ENCODE measurements at places on chromosomes 5 and 9.

DNA sequence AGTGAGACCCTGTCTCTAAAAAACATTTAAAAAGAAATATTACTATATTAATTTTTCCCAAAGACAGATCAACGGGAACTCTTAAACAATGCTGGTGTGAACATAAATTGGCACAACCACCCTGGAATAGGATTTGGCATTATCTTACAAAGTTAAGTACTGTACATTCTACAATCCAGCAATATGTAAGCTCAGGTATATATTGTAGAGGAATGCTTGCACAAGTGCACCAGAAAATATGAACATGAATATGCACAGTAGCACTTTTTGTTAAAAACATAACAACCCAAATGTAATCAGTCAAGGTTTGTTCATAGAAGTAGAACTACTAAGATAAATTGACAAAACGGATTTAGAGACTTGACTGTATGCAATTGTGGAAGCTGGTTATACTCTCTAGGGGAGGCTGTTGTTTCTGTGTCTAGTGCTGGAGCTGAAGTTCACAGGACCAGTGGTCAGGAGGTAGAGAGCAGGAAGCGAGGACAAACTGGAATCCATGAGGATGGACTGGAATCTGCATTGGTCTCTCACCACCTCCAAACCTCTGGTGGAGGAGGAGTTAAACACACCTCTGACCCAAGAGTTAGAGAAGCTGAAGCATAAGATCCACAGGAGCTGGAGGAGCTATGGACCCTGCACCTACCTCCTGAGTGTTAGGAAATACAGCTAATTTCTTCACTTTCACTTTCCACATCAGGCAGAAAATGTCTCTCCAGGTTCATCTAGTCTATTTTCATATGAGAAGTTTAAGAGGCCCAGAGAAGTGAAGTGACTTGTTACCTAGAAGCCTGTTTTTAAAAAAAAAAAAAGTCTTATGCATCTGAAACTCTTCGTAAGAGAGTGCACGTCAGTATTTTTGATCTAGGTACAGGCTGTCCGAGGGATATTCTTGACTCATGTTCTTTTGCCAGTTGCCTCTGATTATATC lies 20.3 kb upstream of the RIC1 start:
- no peak for DNase-seq

DNA sequence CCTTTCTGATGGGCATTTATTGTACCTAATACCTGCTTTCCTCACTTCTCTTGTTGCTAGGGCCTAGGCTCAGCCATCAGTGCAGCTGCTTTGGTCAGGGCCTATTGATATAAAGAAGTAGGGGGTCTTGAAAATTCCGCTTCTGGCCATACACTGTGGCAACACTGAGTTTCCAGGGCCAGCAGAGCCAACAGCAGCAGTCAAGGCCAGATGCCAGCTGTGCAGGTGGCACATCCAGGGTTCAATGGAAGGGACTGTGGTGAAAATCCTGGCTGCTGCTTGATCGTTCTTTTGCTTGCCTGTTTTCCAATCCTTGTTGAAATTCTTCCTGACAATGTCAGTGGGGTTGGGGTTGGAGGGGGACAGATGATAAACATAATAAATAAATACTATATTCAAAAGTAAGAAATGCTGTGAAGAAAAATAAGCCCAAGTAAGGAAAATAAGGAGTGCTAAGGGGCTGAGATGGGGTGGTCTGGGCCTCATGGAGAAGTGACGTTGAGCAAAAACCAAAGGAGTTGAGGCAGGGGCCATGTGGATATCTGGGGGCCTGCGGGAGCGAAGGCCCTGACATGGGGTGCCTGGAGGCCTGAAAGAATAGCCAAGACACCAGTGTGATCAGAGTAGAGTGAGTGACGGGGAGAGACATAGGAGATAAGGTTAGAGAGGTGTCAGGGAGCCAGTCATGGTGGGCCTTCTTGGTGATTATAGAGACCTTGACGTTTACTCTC lies 91.0 kb upstream of the ALDH1B1 start:
- DNase-seq, result no peak

GRCh38 chr5:124819201-124819600 lies 72.8 kb upstream of the ZNF608 start:
- DNase-seq, result no peak

DNA sequence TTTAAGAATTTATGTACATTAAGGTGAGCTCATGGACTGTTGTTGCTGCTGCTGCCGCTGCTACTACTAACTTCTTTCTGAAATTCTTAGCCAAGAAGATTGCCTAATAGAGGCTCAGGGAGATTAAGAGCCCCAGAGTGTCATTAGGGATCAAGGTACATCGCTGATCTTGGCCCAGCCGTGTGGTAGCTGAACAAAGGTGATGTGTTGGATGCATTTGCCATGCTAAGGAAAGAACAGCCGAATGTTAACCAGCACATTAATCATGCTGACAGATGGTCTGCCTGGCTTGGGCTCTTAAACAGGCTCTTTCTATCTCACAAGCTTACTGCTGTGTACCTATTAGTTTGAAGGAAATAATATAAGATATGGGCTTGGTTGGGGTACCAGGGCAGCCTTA lies 137.1 kb downstream of the KCTD16 start:
- no peak for DNase-seq

- DNase-seq, result no peak
Measured at GRCh38 chr5:150067405-150067960, 18.9 kb downstream of the CSF1R start.

GRCh38 chr5:139391570-139392323 lies 2.0 kb upstream of the MZB1 start:
- DNase-seq, result no peak

DNA sequence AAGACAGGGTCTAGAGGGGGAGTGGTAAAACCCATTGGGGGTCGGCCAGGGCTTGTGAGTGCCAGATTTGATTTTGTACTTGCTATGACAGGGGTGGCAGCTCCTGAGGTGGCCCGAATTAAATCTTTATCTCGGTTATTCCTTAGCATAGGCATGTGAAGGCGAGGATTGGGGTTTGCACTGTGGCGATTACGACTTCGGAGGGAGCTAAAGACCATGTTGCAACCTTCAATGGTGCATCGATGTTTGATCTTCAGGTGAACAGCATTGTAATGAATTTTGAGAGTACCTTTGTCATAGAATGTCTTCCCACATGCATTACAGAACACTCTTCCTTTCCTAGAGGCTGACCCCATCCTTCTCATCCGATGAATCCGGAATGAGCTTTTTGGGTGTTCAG lies 433.9 kb downstream of the BNC2 start:
- DNase-seq, result no peak

DNA sequence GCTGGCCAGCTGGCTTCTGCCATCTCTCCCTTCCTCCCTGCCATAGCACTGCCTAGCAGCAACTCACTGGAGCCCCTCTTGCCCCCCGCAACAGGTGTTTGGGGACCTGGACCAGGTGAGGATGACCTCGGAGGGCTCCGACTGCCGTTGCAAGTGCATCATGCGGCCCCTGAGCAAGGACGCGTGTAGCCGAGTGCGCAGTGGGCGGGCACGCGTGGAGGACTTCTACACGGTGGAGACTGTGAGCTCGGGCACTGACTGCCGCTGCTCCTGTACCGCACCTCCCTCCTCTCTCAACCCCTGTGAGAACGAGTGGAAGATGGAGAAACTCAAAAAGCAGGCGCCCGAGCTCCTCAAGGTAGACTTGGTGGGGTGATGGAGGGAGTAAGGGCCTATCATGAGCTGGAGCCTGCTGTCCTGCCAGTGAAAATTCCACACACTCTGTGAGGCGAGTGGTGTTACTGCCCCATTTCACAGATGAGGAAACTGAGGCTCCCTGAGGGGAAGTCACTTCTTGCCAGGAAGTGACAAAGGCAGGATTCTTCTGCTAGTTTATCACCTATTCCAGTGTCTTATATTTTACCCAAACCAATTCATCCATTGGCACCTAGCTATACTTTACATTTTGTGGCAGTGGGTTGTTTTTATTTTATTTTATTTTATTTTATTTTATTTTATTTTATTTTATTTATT lies 10.1 kb downstream of the OLFML2A start:
- no peak for DNase-seq

DNA sequence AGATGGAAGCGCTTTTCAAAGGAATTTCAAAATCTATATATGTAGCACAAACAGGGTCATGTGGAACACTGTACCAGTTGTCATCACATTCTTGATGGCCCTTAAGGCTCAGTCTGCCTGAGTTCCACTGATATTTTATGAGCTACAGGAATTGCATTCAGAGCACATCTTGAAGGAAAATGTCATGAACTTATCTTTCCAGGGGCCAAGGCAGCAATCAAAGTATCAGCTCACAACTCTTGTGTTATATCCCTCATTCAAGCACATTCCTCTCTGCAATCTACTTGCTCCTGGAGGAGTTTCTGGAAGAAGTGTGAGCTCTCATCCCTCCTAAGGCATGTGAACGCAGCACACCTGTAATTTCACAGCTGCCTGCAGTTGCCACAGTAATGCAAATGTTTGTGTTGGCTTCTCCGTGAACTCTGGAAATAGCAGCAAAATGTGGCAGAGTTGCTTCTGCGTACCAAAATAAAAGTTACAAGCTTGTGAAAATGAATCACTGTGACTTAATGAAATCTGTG lies 89.7 kb upstream of the EQTN start:
- no peak for DNase-seq

GRCh38 chr9:134497283-134497860 lies 144.2 kb upstream of the COL5A1 start:
- DNase-seq, result no peak

DNA sequence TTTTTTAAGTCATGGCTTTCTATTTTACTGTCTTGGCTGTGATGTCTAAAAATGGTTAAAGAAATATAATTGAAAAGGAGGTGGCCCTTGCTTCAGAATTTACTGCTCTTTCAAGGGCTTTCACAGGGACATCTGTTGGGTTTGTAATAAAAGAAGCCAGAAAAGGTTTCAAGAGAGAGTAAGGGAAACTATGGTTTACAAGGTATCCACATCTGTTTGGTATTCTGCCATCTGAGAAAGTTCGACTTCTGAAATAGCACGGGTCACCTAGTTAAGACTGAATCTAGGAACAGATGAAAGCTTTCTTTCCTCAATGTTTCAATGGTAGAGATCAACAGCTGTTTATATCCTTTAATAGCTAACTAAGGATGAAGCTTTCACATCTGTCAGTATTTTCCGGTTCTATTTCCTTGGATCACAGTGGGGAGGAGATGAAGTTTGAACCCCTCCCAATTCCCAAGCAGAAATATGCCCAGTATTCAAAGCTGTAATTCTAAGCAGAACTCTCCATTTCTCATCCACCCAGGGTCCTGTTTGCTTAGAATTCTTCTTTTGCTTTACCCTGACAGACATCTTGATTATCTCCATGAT lies 72.8 kb upstream of the IFNK start:
- no peak for DNase-seq

GRCh38 chr5:150335778-150336177 lies 21.7 kb upstream of the TCOF1 start:
- no peak for DNase-seq

DNA sequence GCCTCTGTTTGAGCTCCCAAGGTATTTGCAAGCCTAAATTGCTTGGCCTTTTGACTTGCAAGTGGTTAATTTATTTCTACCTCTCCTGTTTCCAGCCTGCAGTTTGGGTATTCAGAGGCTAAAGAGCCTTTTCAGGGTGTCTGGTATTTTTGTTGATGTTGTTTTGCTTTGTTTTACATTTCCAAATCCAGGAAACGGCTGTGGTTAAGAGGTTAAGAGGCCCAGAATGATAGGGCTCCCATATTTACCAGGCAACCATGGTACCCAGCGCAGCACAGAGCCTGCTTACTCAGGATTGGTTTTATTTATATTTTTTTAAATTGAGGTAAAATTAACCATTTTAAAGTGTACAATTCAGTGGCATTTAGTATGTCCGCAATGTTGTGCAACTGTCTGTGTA lies 92.1 kb downstream of the PDZD2 start:
- no peak for DNase-seq

GRCh38 chr5:162638849-162639248 lies 571.3 kb downstream of the GABRG2 start:
- DNase-seq, result no peak

DNA sequence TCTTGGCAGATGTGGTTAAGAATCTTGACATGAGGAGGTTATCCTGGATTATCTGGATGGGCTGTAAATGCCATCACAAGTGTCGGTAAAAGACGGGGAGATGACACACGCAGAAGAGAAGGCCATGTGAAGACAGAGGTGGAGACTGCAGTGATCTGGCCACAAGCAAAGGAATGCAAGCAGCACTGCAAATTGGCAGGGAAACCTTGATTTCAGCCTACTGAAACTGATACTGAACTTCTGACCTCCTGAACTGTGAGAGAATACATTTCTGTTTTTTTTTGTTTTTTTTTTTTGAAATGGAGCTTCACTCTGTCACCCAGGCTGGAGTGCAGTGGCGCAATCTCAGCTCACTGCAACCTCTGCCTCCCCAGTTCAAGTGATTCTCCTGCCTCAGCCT lies 92.4 kb upstream of the NFIL3 start:
- no peak for DNase-seq

DNA sequence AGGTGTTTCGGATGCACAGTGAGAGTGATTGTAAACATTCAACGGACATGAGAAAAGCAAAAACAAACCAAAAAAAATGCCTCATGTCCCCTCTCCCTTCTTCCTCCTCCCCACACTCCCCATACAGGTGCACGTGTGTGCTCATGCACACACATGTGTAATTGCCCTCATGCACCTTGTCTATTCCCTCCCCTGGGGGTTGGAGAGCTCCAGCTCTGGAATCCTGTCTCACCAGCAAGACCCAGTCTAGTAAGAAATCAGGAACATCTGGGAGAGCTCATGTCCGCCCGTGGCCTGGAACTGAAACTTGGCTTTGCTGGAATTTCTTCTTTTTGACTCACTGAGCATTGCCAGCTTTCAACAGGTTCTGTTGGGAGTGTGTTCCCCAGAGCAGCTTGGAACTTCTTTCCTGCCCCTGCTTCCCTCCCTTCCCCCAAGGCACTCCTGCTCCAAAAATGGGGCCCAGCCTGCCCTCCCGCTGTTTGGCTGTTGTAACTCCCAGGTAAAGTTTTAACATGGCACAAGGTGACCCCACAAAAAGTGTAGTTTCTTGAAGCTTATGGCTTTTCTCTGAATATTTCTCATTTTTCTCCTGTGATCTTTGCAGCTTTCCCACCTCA lies 190.1 kb downstream of the NR3C1 start:
- no peak for DNase-seq

DNA sequence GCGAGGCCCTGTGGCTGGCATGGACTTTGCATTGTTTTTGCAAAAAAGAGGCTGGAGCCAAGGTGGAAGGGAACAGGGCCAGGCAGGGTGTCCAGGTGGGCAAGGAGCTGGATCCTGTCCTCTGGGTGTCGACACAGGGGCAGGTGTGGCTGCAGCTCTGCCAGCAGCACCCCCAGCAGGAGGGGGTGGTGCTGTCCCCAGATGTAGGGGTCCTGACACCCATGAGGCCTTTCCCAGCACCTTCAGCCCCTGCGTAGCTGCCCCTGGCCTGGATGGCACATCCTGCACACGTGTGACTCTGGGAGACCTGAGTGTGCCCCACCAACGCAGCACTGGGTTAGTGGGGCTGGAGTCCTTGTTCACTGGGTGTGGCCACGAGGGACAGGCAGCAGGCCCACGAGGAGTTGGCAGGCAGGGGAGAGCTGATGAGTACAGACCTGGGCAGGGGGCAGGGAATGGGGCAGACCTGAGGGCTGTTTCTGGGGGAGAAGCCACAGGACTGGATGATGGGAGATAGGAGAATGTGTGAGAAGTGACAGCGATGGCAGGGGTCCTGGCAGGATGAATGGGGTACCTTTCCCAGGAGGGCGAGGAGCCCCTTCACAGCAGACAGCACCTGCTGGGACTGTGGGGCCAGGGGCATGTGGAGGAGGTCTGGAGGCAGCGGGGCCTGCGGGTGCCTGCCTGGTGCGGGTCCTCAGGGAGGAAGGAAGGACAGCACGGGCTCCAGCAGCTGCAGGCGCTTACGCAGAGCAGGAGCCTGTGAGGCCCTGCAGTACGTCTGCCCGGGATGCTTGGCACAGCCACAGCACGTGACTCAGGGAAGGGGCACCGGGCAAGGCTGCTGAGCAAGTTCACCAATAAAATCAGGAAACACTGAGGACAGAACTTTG lies 3.6 kb upstream of the RASGEF1C start:
- no peak for DNase-seq
